ENCODE measurements at places on chromosomes 7 and 10.

DNA sequence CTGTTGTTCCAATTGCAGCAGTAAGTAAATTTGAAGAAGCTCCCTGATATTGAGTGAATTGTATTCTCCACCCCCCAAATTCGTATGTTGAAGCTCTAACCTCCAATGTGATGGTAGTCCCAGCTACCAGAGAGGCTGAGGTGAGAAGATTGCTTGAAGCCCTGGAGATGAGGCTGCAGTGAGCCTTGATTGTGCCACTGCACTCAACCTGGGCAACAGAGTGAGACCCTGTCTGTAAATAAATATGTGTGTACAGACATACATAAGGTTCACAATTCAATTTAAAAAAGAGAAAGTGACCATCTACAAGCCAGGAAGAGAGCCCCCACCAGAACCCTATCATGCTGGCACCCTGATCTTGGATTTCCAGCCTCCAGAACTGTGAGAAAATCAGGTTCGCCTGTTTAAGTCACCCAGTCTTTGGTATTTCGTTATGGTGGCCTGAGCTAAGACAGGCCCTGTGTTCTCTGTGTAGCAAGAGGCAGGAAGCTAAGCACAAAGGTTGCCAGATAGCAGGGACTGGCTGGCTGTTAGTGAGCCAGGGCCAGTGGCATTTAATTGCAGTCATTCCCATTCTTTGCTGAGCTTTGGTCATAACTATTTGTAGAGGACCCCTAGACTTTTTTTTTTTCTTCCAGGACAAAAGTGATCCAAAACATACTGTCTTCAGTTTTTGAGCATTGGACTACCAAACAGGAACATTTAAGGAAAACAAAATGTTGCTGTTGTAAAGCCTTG lies 45.6 kb downstream of the AUTS2 start:
- no peak for DNase-seq

GRCh38 chr7:8197994-8198698 lies 63.8 kb downstream of the ICA1 start:
- DNase-seq: no peak

DNA sequence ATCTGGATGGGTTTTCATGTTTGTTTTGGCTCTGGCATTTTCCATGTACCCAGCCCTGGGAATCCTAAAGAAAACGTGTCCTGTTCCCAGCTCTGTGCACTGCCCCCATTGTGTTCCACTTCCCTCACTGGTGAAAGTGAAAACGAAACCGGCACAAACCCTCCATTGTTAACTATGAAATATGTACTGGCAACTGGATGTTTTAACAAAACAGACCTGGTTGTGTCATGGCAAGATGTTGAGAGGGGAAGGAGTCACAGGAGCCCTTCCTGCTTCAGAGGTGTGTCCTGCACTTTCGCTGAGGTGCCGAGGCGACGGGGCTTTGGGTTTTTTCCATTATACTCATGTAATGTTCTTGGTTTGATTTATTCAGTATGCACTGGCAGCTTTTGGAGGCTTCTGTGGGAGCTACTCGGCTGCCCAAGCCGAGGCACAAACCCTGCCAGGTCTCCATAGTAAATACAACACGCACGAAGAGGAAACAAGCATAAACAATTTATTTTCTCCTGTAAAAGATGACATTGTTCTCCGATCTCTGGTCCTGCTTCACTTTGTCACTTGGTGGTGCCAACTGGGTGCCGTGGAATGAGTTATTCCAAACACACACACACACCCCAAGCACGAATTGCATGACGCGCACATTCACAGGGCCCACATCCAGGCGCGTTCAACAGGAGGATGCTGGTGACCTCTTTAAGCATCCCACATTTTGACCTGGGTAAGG lies 118.2 kb downstream of the CDK6 start:
- peak; percentile 10 for DNase-seq

DNA sequence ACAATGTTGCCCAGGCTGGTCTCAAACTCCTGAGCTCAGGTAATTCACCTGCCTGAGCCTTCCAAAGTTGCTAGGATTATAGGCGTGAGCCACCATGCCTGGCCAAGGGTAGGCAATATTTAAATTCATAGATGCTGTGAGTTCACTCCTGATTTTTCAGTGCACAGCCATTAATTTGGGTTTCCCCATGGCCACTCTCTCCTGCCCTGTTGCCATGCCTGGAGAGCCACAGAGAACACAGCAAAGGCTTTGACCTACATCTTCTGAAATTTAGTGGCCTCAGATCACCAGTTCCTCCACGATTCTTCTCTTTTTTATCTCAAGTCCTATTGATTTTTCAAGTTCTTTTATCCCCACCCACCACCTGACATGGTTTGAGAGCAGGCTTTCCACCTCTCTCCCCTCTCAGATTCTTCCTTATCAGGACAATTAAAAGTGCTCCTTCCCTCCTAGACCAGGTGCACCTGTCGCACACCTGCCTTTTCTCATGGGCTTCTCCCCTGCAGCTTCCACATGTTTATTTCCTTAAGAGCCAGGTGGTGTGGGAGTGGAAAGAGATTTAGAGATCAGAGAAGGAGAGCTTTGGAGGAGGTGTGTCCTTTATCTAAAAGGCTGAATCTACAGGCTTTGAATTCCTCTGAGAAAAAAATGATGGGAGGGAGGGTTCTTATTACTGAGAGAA lies 123.8 kb downstream of the ADRA2A start:
- DNase-seq: no peak

- no peak for DNase-seq
These were observed 282.9 kb downstream of the TWIST1 start for GRCh38 chr7:18834577-18834976.

- no peak for DNase-seq
These were observed 1.6 kb downstream of the AKAP9 start for GRCh38 chr7:91942312-91942711.

DNA sequence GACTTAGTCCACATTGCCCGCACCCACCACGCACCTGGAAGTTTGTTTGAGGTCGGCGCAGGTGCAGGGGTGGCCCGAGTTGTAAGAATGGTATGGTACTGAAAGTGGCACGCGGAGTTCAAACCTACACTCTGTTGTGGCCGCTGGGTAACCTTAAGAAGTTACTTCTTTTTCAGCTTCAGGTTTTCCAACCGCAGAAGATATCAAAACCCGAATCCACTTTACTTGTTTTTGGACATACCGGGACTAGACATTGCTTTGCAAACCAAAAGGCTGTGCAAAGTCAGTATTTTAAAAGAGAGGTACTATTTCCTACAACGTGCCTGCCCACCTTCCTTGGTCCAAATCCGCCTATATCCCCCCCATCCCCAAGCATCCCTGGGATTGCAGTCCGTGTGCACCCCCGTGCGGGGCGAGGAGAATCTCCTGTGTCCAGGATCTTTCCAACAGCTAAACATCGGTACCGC lies 1.0 kb downstream of the IGFBP3 start:
- DNase-seq: no peak

DNA sequence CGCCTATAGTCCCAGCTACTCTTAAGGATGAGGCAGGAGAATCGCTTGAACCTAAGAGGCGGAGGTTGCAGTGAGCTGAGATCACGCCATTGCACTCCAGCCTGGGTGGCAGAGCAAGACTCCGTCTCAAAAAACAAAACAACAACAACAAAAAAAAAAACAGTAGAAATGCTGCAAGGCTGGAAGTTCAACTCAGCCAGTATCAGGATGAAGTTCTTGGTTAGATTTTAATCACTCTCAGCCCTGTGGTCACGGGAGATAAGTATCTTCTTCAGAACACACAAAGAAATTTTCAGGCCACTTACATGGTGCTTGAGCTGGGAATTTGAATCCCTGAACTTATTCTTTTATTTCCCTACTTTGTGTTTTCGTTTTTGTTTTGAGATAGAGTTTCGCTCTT lies 120.4 kb downstream of the MARCHF5 start:
- no peak for DNase-seq

DNA sequence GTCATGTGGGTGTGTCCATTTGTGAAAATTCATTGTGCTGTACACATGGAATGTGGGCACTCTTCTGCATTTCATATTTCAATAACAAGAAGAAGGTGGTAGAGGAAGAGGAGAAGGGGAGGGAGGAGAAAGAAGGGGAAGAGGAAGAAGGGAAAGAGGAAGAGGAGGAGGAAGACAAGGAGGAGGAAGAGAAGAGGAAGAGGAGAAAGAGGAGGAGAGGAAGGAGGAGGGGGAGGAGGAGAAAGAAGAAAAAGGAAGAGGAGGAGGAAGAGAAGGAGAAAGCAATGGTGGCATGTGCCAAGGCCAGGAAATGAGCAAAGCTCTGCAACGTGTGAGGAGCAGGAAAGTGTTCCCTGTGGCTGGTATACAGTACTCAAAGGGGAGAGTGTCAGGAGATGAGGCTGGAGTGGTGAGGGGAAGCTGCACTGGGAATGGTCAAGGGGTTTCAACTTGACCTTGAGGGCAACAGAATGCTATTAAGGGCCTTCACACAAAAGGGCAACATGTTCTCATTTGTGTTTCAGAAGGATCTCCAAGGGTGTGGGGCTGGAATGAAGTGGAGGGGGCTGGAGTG lies 40.5 kb downstream of the WNT2 start:
- DNase-seq: no peak

- DNase-seq: no peak
These were observed 591.8 kb downstream of the SUGCT start for GRCh38 chr7:40726559-40726958.

DNA sequence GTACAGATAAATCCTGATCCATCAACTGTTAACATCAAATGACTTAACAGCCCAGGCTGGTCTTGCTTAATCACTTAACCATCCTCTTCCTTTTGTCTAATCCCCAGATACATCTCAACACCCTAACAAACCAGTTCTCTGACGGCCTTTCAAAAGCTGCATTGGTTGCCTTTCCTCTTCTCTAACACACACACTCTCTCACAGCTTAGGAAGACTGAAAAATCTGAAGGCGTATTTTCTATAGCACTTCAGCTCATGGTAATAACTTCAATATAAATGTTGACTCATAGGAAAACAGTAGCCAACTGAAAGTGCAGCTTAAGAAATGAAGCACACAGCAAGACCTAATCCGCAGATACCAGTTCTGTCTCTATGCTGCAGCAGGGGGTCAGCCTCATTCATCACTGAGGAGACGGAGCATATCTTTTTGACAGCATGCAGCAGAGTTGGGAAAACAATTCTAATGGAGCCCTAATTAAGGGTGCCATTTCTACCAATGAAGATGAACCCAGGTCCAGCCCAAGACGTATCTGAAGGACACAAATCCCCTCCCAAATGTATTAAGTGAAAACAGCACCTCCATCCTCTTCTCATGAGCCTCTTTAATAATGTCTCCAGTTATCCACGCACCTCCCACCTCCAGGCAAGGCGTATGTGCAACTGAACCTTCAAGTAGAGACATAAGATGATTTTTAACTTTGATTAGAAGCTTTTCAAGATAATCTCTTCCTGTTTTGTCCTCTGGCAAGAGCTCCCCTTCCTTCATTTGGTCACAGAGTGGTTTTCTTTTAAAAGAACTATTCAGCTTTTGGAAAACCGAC lies 211.7 kb upstream of the NFE2L3 start:
- DNase-seq: no peak

DNA sequence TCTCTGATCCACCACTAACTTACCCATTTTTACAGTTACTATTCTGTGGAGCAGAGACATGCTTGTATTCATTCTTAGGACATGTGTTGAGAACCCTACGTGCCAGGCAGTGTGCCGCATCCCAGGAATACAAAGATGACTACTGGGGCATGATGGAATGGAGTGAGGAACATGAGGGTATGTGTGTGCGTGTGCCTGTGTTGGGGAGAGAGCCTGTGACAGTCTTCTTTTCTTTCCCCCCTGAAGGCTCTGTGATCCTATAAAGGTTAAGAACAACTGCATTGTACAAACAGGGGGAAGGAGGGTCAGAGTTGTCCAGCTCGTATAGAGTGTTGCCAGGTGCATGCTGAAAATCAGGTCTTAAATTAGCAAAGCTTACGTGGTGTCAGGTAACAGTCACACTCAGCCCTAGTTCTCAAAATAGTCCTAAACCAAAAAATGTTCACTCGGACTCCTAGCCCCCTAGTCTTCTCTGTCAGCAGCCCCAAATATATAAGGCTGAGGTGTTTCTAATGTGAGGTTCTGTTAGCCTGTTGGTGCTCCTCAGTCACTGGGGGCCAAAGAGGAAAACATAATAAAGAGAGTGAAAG lies 161.9 kb downstream of the CELF2 start:
- DNase-seq: no peak

Measured in CD4-positive, alpha-beta T cell (primary cell).